ENCODE measurements at places on chromosomes 16 and 17.
A peak's percentile ranks its signal among the peaks of the same experiment; 100 is the strongest.

DNA sequence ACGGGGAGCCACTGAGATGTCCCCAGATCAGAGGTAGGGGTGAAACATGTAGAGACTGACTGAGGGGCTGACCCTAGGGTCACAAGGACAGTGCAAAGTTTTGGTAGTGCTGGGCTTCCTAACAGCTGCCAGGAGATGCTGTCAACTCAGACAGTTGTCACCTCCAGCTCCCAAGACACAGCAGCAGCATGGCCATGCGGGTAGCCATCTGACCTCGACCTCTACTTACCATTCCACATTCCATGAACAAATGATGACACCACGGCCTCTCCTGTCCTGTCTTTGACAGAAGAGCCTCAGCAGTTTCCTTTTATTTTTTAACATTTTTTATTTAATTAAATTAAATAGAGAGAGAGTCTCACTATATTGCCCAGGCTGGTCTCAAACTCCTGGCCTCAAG lies 65.3 kb upstream of the NFAT5 start:
- DNase-seq: no peak

DNA sequence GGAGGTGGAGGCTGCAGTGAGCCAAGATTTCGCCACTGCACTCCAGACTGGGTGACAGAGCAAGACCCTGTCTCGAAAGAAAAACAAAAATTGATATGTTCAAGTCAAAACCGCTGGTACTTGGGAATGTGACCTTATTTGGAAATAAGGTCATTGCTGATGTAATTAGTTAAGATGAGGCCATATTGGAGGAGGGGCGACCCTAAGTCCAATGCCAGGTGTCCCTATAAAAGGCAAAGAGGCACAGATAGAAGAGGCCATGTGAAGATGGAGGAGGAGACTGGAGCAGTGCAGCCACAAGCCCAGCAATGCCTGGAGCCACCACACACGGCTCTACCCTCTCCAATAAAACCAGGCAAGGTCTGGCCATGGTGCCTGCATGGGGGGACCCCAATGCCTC lies 50.8 kb upstream of the JPH3 start:
- DNase-seq: no peak

DNA sequence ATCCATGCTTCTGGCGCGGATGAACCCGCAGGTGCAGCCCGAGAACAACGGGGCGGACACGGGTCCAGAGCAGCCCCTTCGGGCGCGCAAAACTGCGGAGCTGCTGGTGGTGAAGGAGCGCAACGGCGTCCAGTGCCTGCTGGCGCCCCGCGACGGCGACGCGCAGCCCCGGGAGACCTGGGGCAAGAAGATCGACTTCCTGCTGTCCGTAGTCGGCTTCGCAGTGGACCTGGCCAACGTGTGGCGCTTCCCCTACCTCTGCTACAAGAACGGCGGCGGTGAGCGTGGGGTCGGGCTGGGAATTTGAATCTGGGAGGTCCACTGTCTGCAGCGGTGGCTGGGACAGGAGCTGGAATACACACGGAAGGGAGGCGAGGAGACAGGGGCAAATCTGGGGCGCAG lies 904 bp downstream of the SLC6A2 start:
- no peak for DNase-seq

DNA sequence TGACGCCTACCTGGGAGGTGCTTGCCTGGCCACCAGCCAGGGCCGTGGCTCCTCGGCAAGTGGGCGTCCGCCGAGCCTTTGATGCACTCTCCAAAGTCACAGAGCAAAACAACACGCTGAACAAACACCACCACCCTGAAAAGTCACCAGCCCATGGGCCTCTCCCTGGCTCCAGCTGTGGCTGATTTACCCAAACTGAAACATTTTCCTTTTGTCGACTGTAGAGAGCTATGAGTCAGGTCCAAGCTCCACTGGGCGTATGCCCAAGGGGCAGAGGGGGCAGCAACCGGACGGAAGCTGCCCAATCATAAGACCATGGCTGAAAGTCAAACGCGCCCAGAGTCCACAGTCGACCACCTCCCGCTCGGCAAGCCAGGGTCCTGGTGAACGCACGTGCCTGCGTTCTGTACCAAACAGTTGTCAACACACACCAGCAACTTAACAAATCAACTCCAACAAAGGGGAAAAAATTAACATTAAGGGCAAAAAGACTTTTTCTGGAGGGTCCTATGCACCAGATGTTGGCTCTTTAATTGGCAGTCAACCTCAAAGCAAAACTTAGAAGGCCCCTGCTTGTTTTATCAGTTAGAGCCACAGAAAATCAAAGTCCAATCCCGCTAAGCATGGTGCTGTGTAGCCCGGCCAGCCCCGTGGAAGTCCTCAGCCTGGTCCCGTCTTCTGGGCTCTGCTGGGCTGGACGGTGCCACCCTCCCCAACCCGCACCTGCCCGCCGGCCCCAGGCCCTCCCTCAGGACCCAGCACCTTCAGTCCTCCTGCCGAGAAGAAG lies 47.3 kb downstream of the TBC1D16 start:
- peak; percentile 67 for DNase-seq

DNA sequence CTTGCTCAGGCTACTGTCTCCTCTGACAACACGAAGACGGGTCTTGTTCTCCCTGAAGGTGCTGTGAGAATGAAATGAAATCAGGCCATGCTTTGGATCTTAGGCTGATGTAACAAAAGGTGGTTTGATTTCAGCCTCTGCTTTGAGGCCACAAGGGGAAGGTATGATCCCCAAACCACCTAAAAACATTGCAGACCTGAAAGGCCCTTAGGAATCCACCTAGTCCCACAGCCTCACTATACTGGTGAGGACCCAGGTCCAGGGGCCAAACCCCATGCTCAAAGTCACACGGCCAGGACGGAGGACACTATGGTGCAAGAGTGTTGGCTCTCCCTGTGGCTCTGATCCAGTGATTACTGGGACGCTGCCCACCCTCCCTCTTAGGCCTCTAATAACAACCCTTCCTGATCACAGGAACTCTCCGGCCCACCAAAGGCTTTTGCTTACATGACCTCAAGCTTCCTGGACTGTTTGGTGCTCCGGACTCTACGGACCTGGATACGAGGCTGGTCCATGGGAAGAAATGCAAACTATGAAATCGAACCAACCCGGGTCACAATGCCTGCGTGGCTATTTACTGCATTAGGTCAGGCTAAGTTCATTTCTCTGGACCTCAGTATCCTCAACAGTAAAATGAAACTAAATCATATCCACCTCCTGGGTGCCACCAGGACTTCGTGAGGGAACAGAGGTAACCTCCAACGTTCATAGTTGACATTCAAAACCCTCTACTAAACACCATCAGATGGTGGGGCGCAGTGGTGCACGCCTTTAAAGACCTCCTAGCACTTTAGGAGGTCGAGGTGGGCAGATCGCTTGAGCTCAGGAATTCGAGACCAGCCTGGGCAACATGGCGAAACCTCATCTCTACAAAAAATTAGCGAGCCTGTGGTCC lies 1.5 kb downstream of the TRIM25 start:
- peak; percentile 71 for DNase-seq

GRCh38 chr16:11583889-11584565 lies 2.7 kb downstream of the LITAF start:
- DNase-seq: no peak

DNA sequence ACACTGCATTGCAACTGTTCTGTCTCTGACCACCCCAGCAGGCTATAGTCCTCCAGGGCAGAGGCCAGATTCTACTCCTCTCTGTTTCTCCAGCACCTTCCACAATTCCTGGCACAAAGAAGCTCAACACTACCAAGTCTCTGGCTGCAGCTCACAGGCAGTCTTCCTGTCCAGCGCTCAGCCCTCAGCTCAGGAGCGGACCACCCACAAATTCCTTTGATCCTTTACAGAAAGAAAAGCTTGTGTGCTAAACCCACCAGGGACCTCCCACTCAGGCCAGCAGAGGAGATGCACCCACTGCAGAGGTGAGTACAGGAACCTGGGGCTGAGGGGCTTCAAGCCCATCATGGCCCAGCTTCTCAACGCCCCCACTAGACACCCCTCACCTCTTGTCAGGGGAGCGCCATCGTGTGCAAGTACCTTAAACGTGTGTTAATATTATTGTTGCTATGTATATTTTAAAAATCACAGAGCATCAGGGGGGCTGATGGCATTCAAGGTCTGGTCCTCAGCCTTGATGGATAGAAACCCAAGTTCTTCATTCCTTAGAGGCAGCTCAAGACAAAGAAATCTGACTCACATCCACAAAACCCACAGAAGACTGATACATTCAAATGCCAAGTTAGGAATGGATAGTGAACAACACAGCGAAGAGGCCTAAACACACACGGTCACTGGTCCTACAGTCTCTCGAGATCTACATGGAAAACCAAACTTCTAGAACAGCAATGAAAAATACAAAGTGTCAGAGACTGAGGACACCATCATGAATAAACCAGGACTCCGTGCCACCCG lies 8.4 kb downstream of the HSDL1 start:
- no peak for DNase-seq

- no peak for DNase-seq
Measured at GRCh38 chr16:65959983-65960382, 406.5 kb upstream of the CDH5 start.

DNA sequence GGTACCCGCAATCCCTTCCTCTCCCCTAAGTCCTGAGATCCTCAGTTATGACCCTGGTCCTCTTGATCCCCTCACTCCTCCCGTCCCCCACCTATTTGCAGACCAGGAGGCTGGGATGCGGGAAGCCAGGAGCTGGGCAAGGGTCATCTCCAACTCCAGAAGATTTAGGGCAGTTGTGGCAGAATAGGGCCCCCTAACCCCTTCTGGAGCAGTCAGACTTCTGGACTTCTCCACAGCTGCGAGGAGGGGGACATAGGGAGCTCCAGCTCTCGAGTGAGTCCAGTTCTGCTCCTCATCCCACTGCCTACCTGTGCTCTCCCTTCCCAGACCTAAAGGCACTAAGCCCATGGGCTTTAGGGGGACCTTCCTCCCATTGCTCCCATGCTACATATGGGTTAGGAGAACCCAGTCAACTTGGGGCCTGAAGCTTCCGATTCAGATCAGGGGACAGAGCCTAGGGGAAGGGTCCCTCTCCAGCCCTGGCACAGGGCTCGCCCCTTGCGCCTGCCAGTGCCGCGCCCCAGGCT lies 1.3 kb downstream of the WNK4 start:
- DNase-seq: no peak

Measured in sciatic nerve (tissue), 2 donors.